ENCODE measurements at places on chromosomes 1 and 21.

DNA sequence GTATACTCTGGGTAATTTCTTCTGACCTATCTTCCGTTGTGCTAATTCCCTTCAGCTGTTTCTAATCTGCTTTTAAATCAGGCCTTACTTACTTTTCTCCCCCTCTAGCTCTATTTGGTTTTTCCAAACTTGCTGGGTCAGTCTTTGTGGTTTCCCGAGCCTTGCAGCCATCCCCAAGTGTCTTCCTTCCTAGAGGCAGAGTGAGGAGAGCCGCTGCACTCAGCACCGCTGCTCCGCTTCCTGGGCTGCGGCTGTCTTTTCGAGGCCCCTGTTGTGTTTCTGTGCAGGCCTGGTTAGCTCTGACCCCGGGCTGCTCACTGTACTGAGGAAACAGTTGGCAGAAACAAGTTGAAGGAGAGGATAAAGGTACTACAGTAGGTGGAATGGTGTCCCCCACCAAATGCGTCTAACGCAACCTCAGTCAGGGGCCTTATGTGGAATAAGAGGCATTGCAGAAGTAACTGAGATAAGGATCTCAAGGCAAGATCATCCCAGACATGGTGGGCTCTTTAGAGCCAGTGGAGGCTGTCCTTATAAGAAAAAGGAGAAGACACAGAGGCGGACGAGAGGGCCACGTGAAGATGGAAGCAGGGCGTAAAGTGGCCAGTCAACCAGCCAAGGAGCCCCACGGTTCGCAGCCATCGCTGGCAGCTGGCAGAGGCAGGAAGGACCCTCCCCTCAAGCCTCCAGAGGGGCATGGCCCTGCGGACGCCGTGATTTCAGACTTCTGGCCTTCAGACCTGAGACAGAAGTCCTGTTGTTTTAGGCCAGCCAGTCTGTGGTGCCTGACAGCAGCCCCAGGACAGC lies 10.5 kb downstream of the WNT9A start:
- DNase-seq: no peak

- no peak for DNase-seq
Measured at GRCh38 chr1:208748387-208749165, 504.4 kb upstream of the PLXNA2 start.

GRCh38 chr1:48644905-48645605 lies 131.6 kb downstream of the BEND5 start:
- DNase-seq: no peak

GRCh38 chr1:201145132-201145531 lies 9.1 kb downstream of the TMEM9 start:
- DNase-seq: no peak

DNA sequence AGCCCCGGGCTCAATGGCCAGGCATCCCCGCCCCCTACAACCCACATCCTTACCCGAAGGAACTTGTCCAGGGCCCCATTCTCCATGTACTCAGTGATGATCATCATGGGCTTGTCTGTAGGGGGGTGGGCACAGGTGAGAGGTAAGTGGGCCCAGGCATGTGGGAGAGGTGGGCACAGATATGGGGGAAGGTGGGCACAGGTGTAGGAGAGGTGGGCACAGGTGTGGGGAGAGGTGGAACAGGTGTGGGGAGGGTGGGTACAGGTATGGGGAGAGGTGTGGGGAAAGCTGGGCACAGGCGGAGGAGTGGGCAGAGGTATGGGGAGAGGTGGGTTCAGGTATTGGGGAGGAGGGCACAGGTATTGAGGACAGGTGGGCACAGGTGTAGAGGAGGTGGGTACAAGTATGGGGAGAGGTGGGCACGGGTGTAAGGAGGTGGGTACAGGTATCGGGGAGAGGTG lies 23.5 kb downstream of the EPHA2 start:
- no peak for DNase-seq

DNA sequence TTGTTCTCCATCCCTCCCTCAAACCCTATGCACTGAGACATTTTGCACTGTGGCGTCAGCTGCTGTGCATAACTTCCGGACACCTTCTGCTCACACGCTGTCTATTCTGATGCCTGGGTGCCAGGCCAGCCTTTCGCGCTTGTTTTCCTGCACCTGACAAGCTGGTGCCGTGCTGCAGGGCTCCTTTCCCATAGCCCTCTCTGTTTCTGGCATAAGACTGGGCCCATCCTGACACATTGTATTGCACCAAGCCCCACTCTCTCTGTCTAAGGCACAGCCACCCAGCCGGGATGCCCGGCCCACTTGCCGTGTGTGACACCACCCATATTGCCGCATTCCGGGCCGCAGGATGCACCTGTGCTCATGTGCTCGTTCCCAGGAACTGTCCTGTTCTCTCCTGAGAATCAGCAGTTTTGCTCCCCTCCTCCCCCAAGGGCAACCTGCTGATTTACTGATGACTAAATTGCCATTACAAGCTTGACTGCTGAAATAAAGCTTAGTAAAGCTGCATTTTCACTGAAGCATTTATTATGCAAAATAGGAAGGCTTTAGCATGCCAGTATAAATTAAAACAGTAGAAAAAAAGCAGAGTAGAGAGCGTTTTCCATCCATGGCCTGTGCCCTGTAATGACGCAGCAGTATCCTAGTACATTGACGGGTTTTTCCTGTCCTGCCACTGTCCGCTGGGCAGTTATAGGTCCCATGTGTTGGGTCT lies 88.0 kb downstream of the CD247 start:
- DNase-seq: no peak

DNA sequence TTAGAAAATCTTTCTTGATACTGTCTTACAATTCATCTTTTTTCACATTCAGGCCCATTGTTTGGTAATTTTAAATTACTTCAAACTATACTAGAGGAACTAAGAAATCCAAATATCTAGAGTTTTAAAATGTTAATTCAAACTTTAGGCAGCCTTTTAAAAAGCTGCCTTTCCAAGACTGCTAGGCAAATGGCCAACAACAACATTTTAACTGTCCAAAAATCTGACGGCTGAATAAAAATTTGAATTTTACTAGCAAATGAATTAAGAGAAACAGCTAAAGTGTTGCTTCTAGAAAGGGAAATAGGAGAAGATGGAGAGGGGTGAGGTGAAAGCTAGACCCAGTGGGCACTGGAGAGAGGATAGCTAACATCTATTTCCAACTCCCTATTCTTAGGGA lies 17.2 kb downstream of the DPYD start:
- no peak for DNase-seq

DNA sequence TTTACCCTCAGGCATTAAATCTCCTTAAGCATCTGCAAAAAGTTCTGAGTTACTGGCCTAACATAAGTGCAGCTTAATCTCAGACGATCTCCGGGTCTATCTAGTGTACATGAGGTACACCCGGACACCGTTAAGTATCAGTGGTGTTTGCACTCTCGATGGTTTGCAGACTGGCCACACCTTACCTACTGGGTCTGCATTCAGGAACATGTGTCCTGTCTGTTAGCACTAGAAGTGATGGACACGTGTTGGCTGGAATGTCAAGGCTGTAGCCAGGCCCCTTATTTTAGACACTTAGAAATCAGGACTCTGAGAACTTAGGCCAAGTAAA lies 783 bp upstream of the AGL start:
- no peak for DNase-seq

DNA sequence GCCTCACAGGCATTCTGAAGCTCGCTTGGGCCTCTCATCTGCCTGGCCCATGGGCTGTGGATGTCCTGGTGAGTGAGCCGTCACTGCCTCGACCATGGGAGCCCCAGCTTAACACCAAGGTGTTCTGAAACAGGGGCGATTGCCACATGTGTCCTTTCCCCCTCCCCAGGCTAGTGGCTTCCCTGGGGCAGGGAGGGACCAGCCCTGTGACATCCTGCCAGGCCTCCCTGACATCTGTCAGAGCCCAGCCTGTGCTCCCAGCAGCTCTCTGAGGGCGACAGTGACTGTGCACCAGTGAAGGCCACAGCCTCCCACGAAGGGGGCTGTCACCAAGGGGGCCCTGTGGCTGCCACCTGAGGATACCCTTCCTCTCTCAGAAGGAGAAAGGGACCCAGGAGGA lies 35.9 kb upstream of the CCDC27 start:
- no peak for DNase-seq

GRCh38 chr1:205709059-205709398 lies 28.7 kb upstream of the SLC45A3 start:
- no peak for DNase-seq

DNA sequence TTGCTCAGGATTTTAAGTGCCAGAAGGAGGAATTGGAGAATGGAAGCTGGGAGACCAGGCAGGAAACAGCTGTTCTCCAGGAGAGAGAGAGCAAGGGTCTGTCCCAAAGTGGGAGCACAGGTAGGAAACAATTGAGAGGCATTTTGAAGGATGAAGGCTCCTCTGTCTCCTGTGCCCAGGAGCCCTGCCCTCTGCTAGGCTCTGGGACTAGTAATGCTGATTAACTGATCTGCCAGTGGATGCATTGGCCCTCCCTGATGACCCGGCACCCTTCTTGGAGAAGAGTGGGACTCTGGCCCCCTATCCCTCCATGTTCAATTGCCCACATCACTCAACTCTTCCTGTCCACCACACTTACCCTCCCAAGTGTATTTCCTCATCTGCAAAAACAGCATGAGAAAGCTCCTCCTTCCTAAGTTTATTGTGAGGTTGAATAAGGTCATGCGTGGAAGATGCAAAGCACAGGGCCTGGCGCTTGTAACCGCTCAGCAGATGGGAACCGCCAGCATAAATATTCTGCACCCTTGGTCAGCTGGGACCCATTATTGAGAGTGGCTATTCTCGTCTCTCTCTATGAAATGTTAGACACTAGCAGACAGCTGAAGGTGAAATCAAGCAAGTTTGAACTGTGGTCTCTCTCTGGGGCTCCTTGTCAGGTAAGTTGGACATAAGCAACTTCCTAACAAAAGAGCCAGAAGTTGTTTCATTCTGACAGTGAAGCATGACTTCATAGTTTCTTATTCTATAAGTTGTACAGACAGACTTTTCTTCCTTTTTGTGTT lies 63.0 kb upstream of the ANGPTL1 start:
- DNase-seq: no peak

- peak; percentile 95 for DNase-seq
Measured at GRCh38 chr21:44927587-44928461, 7.1 kb upstream of the ITGB2 start.

DNA sequence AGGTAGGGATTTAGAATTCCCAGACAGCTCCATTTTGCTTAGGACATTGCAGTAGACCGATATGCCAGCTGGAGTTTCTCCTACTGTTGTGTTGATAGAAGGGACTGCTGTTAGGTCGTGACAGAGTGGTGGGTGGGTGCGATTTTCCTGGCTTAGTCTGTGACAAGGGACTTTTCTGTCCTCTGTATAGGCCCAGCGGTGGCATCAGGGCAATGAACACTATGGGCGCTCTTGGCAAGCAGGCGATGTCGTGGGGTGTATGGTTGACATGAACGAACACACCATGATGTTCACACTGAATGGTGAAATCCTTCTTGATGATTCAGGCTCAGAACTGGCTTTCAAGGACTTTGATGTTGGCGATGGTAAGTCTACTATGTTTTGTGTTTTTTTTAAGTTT lies 321.8 kb downstream of the ZP4 start:
- no peak for DNase-seq

Measured in CD4-positive, alpha-beta T cell treated with Interleukin-6 at 100 ng/mL for 8 hours (primary cell).